ENCODE measurements at places on chromosomes 16 and 17. TPM values are rescaled to one million over a fixed set of nuclear protein-coding genes. Genes with fewer than 3 reads are reported as not detected.

- peaks cover 10% of the 10 kb centered on the region for H3K36me3 ChIP-seq
- no peak overlapping the region for H3K4me3 ChIP-seq
- peaks cover 11% of the 10 kb centered on the region for H3K4me1 ChIP-seq
- H3K27me3 ChIP-seq, result no peaks in the 10 kb centered on the region
- no peak overlapping the region for H3K27ac ChIP-seq
Observed at GRCh38 chr16:4631444-4631843, 6.8 kb downstream of the MGRN1 start.

The GLIS2 gene
- 0.12 TPM for total RNA-seq

GRCh38 chr17:10875430-10875851 is 37.6 kb upstream of the PIRT start:
- H3K36me3 ChIP-seq, result no peaks in the 10 kb centered on the region
- no peak overlapping the region for H3K4me3 ChIP-seq
- H3K27me3 ChIP-seq, result peaks cover 23% of the 10 kb centered on the region
- no peaks in the 10 kb centered on the region for H3K4me1 ChIP-seq

- no peak for DNase-seq
- no peaks in the 10 kb centered on the region for H3K4me1 ChIP-seq
- H3K27me3 ChIP-seq, result no peaks in the 10 kb centered on the region
- no peak overlapping the region for H3K27ac ChIP-seq
- no peak overlapping the region for H3K4me3 ChIP-seq
- no peaks in the 10 kb centered on the region for H3K36me3 ChIP-seq
Observed at GRCh38 chr16:52597772-52598483, 51.0 kb upstream of the TOX3 start.

- peak overlapping the region; percentile 47 for H3K4me3 ChIP-seq
- H3K27me3 ChIP-seq, result peaks cover 34% of the 10 kb centered on the region
- H3K4me1 ChIP-seq, result peaks cover 5% of the 10 kb centered on the region
- H3K27ac ChIP-seq, result no peak overlapping the region
- DNase-seq, result no peak
Observed at GRCh38 chr17:63477480-63478440, 899 bp downstream of the ACE start.

- DNase-seq, result no peak
- H3K36me3 ChIP-seq, result no peaks in the 10 kb centered on the region
- no peak overlapping the region for H3K4me3 ChIP-seq
- peaks cover 2% of the 10 kb centered on the region for H3K4me1 ChIP-seq
Observed at GRCh38 chr16:75261590-75262078, 10.2 kb upstream of the BCAR1 start.

GRCh38 chr16:73949574-73950320 is 346.9 kb upstream of the PSMD7 start:
- H3K27ac ChIP-seq, result no peak overlapping the region
- H3K27me3 ChIP-seq, result peaks cover 4% of the 10 kb centered on the region
- DNase-seq, result no peak
- H3K4me1 ChIP-seq, result no peaks in the 10 kb centered on the region

The KCNH4 gene
- 0.35 TPM for total RNA-seq

DNA sequence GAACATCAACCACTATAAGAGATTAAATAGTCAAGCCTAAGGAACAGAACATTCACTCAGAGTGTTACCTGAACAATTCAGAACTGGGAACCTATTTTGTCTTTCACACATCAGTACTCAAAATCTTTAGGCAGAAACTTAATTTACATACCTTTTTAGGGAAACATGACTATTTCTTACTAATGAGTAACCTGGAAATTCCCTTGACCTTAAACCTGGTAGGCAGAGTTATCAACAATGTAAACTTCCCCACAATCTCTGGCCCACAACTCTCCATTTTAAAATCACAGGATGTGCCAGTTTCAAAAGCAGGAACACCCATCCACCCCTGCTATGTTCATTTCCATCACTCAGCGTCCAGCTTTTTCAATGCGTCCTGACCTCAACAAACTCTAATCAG is 132.9 kb upstream of the ANKFN1 start:
- H3K27ac ChIP-seq, result peak overlapping the region; percentile 51
- H3K36me3 ChIP-seq, result no peaks in the 10 kb centered on the region
- H3K4me3 ChIP-seq, result no peak overlapping the region

Measured in activated naive CD4-positive, alpha-beta T cell treated with anti-CD3 and anti-CD28 coated beads for 36 hours (primary cell).